DMS 273 treated with DMSO at 0.1 percent for 48 hours (cell line): ENCODE measurements at places on chromosomes 5 and 9.

GRCh38 chr9:91946653-91947488 lies 3.2 kb downstream of the ROR2 start:
- DNase-seq, result no peak

GRCh38 chr5:109003928-109004327 lies 256.2 kb downstream of the FER start:
- DNase-seq, result no peak

GRCh38 chr9:76703270-76703669 lies 61.0 kb upstream of the PCA3 start:
- no peak for DNase-seq

- no peak for DNase-seq
Observed at GRCh38 chr9:120263836-120264235, 316.1 kb downstream of the CDK5RAP2 start.

DNA sequence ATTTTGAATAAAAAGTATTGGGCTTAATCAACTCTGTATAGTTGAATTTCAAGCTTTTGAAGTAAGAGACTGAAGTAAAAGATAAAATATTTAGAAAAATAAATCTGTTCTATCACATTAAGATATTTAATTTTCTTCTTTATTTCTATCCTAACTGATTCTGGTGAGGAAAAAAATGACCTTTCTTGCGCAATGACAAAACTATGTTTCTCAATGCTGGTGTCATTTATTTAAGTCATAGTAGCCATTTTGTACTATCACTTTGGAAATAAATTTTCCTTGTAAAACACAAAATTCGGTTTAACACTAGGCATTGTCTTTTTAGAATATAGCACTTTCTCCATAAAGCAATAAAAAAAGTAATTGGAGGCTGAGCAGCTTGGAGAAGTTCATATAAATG lies 728.0 kb downstream of the CDH9 start:
- DNase-seq, result no peak
